Stimulated activated naive CD4-positive, alpha-beta T cell treated with Interleukin-2 at 50 U/mL for 16 hours (primary cell): ENCODE measurements at places on chromosomes 7 and 10.

DNA sequence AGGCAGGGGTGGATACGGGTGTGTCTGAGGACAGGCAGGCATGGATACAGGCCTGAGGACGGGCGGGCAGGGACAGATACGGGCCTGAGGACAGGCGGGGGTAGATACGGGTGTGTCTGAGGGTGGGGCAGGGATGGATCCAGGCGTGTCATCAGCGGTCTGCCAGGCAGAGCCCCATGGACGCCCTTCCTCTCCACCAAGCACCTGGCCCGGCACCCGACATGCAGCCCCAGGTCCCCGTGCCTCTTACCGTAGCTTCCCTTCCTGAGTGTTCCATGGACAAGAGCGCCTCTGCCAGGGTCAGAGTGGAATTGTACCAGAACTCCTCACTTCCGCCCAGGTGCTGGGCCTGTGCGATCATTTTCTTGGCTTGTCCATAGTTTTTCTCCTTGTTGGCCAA lies 74.6 kb upstream of the NKX6-2 start:
- no peak for DNase-seq

GRCh38 chr10:12481924-12482323 lies 132.6 kb downstream of the CAMK1D start:
- DNase-seq = no peak

DNA sequence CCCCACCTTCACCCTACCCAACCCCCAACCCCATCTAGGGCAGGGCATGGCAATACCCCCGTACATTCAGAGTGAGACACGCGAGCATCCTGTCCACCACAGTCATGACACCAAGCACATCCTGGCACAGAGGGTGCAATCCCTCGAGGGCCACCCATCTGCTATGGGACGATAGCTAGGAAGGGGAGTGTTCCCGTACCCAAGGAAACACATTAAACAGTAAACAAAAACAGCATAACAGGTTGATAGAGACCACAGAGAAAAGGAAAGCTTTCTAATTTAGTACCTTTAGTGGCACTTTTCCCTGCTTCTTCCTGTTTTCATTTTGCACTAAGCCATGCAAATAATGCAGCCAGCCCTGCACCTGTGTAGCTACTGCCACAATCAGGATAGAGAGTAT lies 2.3 kb upstream of the SMKR1 start:
- no peak for DNase-seq

GRCh38 chr7:45636733-45637132 lies 62.6 kb downstream of the ADCY1 start:
- no peak for DNase-seq

DNA sequence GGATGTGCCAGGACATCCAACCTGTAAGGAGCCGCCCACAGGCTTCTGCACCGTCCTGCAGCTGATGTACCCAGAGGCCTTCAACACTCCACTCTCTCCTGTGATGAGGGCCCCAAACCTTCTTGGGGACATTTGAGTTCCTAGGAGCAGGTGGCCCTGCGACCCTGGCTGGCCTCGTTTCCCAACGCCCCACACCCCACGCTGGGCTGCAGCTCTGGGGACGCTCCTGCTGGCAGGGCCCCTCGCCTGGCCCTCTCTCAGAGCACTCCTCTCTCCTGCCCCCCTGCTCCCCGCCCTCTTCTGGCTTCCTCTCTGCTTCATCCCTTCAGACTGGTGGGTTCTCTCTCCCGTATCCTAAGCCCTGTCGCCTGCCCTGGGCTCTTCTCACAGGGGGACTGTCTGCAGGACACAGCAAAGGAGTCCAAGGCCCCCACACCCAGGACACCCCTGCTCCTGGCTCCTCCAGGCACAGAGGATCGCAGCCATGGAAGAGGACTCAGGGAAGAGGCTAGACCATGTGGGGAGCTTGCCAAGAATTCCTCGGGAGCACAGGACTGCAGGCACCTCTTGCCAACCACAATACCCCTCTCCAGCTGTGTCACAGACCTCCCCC lies 541.4 kb downstream of the TCERG1L start:
- no peak for DNase-seq

GRCh38 chr7:76514926-76515771 lies 4.8 kb downstream of the UPK3B start:
- DNase-seq = no peak

DNA sequence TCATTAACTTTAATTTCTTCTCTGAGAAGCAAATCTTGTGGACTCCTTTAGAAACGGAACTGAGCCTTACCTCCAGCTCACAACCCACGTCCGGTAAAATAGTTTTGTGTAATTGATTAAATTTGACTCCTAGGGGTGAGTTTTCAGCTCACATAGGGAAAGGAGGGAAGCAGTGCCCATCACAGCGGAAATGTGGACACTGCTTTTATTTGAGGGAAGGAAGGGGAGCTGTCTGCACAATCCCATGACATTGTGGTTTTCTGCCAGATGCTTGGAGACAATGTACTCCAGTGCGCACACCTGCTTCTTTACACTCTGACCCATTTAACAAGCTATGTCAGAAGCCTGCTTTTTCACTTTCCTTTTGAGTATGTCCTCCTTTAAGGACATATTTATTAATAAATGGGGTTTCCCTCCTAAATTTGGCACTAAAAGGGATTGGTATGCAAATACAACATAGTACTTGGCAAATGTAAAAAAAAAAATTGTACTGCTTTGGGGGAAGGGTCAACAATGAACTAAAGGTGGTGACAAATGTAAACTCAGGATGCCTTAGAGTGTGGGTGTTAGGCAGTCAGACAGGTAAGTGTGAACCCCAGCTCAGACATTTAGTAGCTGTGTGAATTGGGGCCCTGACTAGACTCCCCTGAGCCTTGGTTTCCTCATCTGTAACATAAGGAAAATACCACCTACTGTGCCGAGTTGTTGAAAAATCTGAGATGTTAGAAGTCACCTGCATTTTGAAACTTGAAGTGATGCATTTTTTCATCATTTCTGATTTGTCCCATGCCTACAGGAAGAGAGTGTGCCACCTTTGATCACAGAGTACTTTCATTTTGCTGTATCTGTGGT lies 90.2 kb upstream of the KLF6 start:
- DNase-seq = peak; percentile 30

DNA sequence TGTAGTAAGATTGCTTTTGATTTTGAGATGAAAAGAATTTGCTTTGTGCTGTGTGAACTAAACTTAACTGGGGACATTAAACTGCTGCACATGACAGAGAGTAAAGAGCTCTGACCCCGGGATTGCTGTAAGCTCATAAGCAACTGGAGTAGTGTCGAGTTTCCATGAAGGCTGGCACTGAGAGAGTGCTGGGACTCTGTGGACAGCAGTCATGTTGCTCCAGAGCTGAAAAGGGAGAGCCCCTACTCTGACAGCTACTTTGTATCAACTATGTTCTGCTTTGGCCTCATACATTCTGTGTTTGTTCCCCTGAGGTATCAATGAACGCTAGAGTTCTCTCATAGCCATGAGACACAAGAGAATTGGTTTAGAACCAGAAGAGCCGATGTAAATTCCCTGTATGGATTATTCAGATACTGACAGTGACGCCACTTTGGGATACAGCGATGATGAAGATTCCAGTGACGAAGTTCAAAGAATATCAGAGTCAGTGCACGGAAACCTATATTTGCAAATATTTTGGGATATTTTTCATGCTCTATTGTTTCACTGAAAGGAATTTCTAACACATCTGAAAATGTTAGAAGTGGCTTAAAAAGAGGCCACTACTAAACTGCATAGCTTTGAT lies 185.9 kb upstream of the DKK1 start:
- DNase-seq = no peak

DNA sequence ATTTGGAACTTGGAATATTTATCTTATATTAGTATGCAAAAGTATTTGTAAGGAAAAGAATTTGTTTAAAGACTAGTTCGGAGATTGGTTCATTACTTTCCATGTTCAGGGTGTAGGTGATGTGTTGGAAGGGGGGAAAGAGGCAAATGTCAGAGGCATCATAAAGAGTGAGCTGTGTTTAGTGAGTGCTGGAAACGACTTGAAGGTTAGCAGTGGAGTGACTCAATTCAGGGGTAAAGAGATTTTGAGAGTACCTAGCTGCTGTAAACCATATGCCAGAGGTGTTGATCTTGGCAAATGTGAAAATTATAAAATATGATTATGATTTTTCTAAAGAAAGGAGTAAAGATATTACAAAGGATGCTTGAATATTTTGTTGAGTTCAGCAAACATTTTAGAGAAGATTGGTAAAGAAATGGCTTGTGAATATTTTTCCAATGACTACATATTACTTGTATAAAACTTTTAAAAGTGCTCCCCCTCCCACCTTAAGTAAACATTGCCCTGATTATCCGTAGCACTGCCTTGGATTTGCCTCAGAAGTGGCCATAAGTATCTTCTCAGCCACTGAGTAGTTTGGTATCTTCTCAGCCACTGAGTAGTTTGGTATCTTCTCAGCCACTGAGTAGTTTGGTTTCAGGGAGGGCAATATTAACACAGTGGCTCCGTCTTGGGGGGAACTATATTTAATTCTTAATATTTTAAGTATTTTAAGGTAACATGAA lies 51.5 kb downstream of the ZNRF2 start:
- DNase-seq = no peak

GRCh38 chr7:27763983-27764508 lies 24.1 kb downstream of the TAX1BP1 start:
- DNase-seq = no peak

GRCh38 chr10:27744802-27745731 lies 552 bp downstream of the MKX start:
- no peak for DNase-seq

GRCh38 chr7:44431091-44431608 lies 59.3 kb downstream of the NUDCD3 start:
- DNase-seq = no peak

DNA sequence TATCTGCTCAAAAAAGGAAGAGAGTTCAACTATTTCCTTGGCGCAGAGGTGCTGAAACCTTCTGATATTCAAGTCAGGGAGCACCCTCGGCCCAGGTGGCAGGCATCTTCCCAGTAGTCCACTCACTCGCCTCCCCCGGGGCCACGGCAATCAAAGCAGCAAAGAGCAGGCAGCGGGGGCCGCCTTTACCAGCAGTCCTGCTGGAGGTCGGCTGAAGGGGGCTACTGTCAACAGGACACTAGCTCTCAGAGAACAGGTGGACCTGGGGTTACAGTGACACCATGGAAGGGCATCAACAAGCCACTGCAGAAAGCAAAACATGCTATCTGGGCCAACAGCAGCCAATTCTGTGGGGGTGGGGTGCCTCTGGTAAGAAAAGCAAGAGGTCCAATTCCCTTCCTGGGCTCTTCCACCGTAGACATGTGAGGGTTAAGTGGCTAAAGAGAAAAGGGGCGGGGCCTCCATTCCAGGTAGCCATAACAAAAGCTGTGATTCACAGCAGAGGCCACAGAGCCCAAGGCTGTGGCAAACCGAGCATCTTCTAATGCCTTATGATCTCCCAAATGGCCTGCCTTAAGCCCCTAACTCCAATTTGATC lies 9.4 kb downstream of the FZD9 start:
- no peak for DNase-seq

DNA sequence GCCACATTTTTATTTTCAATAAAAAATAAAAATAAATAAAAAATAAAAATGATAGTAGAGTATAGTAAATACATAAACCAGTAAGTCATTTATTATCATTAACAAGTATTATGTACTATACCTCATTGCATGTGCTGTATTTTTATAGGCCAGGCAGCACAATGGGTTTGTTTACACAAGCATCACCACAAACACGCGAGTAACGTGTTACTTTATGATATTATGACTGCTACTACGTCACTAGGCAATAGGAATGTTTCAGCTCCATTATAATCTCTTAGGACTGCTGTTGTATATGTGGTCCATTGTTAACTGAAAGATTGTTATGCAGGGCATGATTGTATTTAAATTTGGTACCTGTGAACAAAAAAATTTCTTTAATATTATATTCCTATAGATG lies 20.8 kb upstream of the SDHAF3 start:
- no peak for DNase-seq

DNA sequence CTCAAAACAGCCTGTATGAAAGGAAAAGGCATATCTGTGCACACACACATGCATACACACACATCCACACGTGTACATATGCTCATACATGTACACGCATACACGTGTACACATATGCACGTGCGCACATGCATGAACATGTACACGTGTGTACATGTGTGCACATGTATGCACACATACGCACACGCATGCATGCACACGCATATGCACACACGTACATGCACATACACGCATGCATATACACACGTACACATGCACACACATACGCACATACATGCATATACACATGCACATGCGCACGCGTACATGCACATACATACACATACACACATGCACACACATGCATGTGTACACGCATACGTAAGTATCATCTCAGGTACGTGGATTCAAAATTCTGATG lies 19.4 kb downstream of the DIP2C start:
- no peak for DNase-seq

GRCh38 chr7:779480-779879 lies 52.4 kb upstream of the PRKAR1B start:
- DNase-seq = no peak

DNA sequence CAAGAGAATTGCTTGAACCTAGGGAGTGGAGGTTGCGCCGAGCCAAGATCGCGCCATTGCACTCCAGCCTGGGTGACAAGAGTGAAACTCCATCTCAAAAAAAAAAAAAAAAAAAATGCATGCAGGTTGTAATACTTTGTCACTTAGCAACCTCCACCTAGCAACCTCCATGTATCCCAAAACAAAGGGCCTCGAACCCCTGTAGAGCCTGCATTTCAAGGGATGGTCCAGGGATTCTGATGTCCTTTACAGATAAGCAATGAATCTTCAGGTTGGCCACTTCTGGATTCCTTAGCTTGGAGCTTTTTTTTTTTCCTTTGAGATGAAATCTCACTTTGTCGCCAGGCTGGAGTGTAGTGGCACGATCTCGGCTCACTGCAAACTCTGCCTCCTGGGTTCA lies 1211.0 kb downstream of the TYW1 start:
- DNase-seq = no peak

DNA sequence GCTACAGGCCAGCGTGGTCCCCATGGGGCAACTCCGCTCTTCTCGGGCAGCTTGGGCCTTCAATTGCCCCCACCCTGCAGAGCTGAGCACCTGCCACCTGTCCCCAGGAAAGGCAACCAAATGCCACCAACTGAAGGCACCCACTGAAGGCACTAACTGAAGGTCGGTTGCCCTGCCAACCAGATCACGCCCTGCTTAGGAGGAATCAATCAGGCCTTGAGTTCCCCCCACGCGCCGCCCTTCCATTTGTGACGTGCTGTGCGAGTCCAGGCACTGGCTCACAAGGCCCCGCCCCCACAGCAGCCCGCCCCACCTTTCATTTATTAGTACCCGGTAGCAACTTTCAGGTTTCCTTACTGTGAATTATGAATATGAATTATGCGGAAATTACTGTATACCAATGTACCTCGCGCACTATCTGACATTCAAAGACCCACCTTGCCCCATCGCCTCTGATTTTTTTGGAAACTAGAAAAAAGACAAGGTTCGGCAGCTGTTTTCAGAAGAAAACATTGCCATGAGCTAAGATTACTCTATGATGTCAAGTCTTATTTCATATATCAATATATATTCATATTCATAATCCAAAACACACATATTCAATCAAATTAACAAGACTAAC lies 83.6 kb upstream of the ABI1 start:
- DNase-seq = no peak

DNA sequence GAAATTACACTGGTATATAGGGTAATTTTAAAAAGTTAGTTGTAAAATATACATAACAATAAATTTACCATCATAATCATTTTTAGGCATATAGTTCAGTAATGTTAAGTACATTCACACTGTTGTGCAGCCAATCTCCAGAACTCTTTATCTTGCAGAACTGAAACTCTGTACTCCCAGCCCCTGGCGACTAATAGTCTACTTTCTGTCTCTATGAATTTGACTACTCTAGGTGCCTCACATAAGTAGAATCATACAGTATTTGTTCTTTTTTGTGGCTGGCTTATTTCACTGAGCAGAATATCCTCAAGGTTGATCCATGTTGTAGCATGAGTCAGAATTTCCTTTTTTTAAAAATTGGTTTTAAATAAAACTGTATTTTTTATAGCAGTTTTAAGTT lies 41.4 kb downstream of the NRF1 start:
- DNase-seq = no peak
